NCI-H2227 treated with DMSO at 0.1 percent for 48 hours (cell line): ENCODE measurements at places on chromosomes 2 and 18.

GRCh38 chr2:133426791-133427190, 141.5 kb downstream of the NCKAP5 start:
- DNase-seq: no peak

GRCh38 chr2:74333896-74334586, 9.2 kb downstream of the SLC4A5 start:
- DNase-seq: no peak

- no peak for DNase-seq
Observed at GRCh38 chr2:141590620-141591019, 540.2 kb downstream of the LRP1B start.

DNA sequence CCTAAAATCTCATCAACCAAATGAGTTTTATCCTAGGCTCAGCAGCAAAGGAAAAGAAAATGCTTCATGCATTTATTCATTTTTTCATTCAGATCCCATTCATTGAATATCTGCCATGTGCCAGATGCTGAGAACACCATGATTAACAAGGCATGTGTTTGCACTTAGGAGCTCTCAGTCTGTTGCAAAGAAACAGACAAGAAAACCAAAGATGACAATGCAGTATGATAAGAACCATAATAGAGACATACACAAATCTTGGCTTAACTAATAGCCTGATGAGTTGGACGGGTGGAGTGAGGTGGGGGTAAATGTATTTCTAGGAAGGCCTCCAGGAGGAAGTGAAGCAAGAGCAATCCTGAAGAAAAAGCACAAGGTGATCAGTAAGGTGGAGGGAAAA, 177.8 kb upstream of the SCN7A start:
- DNase-seq: no peak

- no peak for DNase-seq
Observed at GRCh38 chr2:28435814-28436351, 43.2 kb downstream of the FOSL2 start.

DNA sequence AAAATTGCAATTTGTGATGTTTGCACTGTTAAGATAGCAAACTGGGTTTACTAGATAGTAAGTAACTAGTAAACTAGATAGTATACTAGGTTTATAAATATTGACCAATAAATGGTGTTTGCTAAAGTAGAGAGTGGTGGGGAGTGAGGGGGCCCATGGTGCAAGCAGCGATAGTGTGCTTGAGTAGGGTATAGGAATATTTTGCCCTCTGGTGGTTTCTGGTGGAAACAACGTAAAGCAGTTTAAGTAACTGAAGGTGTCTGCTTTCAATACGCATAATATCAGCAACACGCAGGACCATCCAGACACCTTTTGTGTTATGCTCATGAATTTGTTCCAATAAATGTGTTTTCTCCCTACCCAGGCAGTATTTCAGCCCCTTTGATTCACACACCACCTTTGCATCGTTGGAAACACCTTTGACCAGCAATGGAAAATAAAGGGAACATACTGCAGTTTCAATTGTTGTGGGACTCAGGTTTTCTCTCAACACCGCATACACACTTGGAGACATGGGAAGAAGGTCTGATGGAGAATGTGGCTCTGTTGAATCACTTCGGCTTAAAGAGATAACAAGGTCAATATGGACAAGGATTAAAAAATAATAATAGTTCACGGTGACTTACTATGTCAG, 16.7 kb upstream of the STAT1 start:
- peak; percentile 60 for DNase-seq

DNA sequence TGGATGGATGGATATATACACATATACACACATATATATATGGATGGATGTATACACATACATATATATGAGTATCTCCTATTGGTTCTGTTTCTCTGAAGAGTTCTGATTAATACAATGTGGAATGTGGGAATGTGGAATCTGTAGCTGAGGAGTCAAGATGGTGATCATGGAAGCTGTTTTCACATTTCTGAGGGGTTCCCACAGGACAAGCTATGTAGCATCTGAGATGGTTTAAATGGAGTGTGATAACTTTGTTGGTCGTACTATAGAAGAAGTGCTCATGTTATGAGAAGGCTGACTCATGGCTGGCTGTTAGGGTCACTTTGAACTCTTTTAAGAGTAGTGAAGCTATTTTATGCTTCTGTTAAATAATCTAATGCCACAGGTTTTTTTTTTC, 279.7 kb downstream of the MEIS1 start:
- no peak for DNase-seq
